ENCODE measurements at places on chromosomes 1 and 21.

DNA sequence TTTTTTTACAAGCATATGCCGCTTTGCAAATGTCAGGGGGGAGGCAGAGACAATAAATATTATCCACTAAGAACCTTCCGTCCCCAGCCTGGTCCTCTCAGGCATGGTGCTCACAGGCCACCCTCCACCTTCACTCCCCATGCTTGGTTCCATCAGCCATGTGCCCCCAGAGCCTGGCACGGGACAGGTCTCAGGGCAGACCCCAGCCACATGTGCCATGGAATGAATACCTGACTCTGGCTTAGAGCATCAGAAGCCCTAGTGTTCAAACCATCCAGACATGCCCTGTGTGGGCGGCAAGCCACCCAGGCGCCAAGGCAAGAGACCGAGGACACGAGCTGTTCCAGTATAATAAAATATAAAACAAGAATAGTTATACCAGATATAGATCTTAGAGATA lies 5.4 kb downstream of the LSS start:
- DNase-seq: no peak

- no peak for DNase-seq
Measured at GRCh38 chr1:108033550-108033951, 68.6 kb upstream of the VAV3 start.

GRCh38 chr1:99697580-99697979 lies 51.7 kb downstream of the PALMD start:
- DNase-seq: no peak

GRCh38 chr1:245014247-245015029 lies 140.3 kb upstream of the KIF26B start:
- no peak for DNase-seq

DNA sequence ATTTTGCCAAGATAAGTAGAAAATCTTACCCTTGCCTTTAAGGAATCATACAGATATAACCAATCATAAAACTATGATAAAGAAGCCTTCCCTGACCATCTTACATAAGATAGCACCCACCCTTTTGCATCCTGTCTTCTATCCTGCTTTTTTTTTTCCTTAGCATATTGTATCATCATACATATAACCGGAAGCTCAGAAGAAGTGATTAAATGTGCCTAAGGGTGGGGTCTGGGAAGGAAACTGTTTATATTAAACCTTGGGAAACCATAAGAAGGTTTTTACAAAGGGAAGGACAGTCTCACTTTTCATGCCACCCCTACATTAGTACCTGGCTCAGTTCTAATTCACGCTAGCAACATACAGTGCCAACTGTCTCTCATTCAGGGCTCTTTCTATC lies 66.8 kb downstream of the LUZP1 start:
- no peak for DNase-seq

DNA sequence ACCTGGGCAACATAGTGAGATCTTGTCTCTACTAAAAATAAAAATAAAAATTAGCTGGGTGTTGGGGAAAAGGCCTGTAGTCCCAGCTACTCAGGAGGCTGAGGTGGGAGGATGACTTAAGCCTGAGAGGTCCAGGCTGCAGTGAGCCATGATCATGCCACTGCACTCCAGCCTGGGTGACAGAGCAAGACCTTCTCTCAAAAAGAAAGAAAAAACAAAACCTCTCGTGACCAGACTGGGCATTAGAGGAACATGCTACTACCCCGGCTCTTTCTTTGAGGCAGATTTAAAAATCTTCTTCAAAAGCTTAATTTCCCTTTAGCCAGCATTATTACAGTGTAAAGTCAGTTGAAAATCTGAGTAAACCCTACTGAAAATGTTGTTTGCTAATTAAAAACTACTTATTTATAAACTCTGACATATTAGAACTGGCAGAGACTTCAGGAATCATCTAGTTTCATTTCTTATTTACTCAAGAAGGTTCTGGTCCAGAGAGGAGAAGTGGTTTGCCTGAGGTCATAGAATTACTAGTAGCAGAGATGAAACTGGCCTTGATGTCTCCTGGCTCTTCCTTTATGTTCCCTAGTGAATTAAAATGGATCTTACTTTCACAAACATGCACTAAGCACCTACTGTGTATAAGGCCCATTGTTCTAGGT lies 11.6 kb upstream of the ELAVL4 start:
- no peak for DNase-seq

- DNase-seq: no peak
Measured at GRCh38 chr1:61221642-61222041, 139.3 kb downstream of the NFIA start.

DNA sequence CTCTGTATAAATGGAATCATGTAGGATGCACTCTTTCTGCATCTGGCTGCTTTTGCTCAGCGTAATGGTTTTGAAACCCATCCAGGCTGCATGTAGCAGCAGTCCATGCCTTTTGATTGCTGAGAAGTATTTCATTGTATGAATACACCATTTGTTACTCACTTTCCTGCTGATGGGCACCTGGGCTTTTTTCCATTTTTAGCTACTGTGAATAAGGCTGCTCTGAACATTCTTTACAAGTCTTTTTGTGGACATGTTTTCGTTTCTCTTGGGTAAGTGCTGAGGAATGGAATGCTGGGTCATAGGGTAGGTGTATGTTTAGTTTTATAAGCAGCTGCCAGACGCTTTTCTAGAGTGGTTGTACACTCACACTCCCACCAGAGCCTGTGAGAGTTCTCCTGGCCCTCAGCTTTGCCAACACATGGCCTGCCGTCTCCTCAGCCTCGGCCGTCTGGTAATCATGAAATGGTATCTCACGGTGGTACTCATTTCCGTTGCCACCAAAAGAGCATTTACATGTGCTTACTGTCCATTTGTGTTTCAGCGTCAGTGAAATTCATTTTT lies 22.7 kb downstream of the SLX9 start:
- no peak for DNase-seq

DNA sequence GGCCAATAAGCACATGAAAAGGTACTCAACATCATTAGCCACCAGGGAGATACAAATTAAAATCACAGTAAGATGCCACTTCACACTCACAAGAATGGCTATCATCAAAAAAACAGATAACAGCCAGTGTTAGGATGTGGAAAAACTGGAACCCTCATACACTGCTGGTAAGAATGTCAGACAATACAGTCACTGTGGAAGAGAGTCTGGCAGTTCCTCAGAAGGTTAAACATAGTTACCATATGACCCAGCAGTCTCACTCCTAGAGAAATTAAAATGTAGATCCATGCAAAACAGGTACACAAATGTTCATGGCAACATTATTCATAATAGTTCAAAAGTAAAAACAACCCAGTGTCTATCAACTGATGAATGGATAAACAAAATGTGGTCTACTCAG lies 33.3 kb downstream of the LDLRAD1 start:
- no peak for DNase-seq

DNA sequence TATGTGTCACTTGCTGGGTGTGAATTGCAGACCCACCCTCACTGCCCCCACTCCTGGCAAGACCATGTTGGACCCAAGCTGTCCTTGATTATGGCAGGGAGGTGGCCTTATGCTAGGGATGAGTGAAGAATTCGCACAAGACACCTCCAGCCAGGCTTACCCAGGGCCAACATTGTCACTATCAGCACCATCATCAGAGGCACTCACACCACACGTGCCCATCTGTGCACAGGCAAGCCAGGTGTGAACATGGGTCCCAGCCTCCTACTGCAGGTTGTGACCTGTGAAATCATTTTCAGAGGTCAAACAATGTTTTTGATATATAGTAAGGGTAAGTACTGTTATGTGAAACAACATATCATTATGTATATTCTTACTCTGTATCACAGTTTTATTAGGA lies 20.3 kb upstream of the RGS8 start:
- no peak for DNase-seq

- no peak for DNase-seq
Measured at GRCh38 chr1:58971629-58972140, 187.8 kb upstream of the JUN start.

- DNase-seq: no peak
Measured at GRCh38 chr1:184906761-184907160, 67.5 kb downstream of the NIBAN1 start.

DNA sequence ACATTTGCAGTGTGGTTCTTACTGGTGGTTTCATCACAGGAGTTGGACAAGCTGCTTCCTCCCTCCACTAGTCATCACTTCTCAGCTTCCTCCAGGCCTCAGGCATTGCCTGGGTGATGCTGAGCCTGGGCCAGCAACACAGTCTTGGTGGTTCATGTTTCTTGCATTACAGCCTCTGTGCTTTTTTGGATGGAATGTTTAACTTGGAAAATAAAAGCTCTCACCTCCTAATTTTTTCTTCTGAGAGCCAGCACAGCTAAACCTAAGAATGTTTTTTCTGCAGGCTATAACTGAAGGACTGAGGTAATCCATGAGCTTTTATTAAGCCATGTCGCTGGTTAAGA lies 66.1 kb upstream of the RHOU start:
- no peak for DNase-seq

GRCh38 chr1:71610476-71610875 lies 529.6 kb upstream of the ZRANB2 start:
- no peak for DNase-seq

GRCh38 chr1:232705815-232706575 lies 76.1 kb upstream of the SIPA1L2 start:
- no peak for DNase-seq

DNA sequence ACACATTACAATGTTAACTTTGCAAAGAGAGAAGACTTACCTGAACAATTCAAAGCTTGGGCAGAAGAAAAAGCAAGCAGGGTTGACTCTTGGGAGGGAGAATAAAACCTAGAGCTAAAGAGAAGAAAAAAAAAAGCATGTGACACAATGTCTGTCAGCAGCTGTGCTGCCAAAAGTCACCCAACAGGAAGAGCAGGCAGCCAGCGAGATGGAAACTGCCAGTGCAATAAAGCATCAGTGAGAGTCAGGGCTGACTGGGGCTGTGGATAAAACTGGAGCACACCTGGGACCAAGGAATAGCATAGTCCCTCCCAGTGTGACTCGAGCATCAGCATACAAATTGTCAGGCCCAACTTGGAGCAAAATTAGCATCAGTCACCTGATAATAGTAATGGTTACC lies 65.0 kb upstream of the SLC22A15 start:
- DNase-seq: no peak

GRCh38 chr1:185562461-185563359 lies 171.5 kb upstream of the HMCN1 start:
- DNase-seq: no peak

DNA sequence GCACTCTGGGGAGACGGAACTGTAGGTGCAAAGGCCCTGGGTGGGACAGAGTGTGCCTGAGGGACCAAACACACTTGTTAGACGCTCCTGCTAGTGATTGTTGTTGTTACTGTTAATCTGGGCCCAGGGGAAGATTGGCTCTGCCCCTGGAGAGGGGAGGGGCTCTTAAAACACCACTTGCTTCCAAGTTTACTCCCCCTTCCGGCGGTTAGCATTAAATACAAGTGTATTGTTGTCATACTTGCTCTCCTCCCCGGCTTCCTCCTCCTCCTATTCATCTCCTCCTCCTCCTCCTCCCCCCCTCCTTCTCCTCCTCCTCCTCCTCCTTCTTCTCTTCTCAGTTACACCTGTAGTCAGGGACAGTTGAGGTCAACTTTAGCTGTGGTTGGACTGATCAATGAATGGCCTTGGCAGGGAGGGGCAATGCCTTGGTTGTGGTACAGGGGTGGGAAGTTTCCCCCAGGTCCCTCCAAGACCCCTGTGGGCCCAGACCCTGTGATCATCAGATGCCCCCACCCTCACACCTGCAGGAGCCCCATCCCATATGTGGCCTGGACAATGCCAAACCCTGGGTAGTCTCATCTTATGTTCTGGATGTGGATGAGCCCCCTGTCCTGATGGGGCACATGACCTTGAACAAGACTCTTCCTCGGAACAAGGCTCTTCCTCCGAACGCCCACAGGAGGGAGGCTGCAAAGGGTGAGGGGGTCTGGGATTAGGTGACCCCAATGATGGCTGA lies 217.3 kb downstream of the PTPRU start:
- peak; percentile 1 for DNase-seq

- no peak for DNase-seq
Measured at GRCh38 chr1:148318123-148318903, 164.8 kb downstream of the PPIAL4G start.

DNA sequence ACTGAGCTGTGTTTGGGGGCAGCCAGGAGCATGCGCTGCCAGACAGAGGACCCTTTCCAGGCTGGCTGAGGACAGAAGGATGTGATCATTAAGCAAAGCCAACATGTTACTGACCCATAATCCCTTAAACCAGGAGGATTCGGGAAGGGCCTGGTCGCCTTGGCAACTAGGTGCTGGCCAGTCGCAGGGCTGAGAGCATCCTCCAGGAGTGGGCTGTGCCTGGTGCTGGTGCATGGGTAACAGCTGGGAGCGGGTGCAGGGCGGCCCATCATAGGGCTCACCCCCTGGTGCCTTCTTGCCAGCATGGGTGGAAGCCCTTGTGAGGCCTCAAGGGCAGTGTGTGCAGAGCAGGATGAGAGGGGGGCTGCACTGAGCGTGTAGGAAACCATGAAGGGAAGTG lies 17.2 kb downstream of the CDK18 start:
- no peak for DNase-seq

Data from Panc1 (cell line).